Erythroblast (primary cell): ENCODE measurements at places on chromosomes 2 and 18.

GRCh38 chr18:45666520-45666919 is 51.2 kb downstream of the SLC14A2 start:
- peak; percentile 72 for DNase-seq

DNA sequence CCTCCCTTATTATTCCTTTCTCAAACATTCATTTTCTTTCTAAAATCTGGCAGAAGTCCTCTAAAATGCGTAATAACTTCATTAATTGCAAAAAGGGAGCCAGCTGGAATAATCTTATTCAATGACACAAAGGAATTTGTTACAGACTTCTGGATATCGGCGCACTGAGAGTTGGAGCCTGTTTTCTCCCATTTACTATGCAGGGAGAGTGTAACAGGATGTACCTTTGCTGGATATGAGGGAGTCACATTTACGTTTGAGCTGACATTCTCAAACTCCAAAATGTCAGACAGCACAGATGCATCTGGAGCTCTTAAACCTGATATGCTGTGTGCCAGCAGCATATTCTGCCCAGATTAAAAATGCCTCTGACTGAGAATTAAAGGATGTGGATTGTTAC is 275.3 kb downstream of the TMX3 start:
- DNase-seq: no peak

- no peak for DNase-seq
Measured at GRCh38 chr2:160367887-160368286, 125.7 kb downstream of the RBMS1 start.

- DNase-seq: peak; percentile 53
Measured at GRCh38 chr18:20971886-20972267, 139.7 kb downstream of the ROCK1 start.

DNA sequence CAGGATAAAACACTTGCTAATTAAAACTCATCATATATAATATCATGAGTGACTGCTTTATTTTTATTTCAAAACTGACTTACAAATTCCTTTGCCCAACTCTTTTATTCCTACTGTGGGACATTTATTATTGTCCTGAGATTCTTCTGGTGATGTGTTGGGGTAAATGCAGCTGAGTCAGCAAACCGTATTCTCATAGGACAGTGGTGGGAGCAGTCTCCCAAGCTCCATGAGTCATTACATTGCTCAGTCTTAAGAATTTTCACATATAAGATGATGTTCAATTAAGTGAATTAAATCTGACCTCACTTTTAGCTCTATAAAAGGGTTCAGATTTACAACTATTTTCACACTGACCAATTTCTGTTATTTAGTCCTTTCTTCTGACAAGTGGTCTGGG is 1530.7 kb downstream of the LRP1B start:
- DNase-seq: no peak

DNA sequence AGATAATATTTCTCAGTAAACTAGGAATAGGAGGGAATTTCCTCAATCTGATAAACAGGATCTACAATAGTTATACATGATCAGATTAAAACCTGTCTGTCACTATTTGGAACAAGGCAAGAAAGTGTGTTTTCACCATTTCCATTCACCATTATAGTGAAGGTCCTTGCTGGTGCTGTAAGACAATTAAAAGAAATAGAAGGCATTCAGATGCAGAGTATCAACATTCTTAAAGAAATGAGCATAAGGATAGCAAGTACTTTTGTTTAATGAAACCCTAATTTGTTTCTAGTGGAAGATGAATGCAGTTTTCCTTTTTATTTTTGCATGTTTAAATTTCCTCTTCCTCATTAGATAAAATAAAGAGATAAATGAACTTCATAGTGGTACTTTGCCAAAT is 693.7 kb downstream of the PLCL1 start:
- no peak for DNase-seq

- no peak for DNase-seq
Measured at GRCh38 chr2:69554568-69554967, 89.0 kb downstream of the AAK1 start.

GRCh38 chr18:58788470-58788869 is 76.2 kb upstream of the ZNF532 start:
- DNase-seq: no peak

GRCh38 chr2:198595721-198596120 is 791.3 kb downstream of the PLCL1 start:
- no peak for DNase-seq

DNA sequence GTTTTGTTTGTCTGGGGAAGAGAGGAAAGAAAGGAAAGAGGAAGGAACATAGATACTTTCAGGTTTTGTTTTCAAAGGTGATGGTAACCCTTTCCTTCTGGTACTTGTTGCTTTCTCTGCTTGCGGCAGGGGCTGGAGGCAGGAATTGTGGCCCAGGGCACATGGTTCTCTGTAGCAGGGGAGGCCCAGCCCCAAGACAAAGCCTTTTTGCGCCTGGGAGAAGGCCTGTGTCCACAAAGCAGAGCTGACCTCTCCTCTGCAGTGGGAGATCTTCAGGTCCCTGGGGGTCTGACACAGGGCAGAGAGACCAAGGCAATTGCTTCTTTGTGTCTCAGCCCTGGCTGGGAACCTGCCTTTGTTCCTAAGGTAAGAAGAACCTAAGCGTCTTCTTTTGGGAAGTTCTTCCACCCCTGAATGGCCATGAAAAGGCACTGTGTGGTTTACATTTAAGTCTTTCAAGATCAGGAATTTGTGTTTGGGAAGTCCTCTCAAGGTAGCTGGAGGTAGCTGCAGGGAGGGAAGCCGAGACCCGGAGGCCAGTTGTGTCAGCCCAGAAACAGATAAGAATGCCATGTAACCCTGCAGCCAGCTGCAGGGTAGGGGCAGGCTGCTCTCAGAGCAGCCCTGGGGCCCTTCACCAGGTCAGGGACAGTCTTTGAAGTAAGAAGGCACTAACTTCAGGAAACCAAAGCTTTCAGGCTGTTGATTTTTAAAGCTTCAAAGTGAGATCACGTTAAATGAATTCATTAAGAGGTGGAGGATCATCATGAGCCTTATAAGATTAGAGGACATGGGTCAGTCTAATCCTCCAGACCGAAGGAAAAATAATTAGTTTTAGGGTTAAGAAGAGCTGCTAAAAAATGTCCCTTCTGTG is 119.3 kb downstream of the STPG4 start:
- no peak for DNase-seq

DNA sequence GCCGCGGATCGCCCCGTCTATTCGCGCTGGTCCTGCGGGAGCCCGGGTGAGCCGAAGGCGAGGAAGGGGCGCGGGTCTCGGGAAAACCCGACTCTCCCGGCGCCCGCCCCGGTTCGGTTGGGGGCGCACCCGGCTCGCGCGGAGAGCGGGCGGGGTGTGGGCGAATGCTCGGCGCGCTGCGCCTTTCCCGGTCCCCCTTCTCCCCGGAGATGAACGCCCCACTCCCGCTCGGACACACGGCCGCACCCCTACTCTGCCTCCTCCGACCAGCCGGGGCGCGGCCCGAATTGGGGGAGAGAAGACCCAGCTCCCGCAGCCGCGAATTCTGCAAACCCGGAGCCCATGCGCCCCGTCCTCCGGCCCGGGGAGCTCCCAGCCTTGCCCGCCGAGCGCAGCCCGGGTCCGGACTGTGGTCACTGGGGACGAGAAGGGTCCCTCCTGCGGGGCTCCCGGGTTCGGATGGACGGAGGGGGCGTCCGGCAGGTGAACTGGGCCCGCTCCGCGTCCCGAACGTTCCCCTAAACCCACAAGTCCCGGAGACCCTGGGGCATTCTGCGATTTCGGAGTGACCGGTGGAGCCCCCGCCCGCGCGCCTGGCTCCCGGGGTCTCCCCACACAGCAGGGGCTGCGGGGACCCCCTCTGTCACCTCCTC is 734 bp downstream of the KCNG2 start:
- no peak for DNase-seq

GRCh38 chr2:240520130-240520973 is 37.4 kb downstream of the ANKMY1 start:
- DNase-seq: no peak

DNA sequence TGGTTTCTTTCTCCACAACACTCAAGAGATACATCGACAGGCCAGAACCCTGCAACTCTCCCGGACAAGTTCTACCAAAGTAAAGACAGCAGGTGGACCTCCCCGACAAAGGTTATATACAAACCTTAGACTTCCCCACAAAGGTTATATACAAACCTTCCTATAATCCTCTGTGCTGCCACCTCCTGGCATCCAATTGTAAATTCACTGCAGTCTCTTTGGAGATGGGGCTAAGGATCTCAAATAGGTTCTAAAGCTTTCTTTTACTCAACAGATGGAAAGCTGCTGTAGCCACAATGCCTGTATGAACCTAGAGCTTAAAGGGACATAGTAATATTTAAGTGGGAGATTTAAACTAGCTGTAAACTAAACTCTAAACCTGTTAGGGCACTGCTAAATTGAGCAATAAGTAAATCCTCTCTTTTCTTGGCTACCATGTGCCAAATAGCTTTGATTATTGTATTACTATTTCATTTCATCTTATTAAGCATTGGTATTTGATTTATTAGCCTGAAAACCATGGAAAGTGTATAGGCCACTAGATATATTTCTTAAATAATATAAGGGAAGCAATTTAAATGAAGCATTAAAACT is 9.8 kb upstream of the MREG start:
- DNase-seq: peak; percentile 72

DNA sequence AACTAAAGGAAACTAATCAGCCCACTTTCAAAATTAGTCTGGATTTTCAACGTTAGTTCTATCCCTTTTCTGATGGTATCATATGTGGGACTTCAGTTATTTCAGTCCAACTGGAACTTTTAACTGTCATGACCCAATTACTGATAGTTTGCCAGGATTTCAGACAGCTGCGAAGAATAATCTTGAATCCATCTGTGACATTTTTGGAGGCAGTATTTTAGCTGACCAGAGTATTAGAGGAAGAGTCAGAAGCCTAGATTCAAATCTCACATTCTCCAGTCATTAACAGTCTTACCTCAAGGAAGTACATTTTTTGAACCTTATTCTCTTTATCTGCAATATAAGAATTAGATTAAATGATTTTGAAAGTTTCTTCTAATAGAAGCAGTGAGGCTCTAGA is 81.3 kb downstream of the PTRHD1 start:
- no peak for DNase-seq

DNA sequence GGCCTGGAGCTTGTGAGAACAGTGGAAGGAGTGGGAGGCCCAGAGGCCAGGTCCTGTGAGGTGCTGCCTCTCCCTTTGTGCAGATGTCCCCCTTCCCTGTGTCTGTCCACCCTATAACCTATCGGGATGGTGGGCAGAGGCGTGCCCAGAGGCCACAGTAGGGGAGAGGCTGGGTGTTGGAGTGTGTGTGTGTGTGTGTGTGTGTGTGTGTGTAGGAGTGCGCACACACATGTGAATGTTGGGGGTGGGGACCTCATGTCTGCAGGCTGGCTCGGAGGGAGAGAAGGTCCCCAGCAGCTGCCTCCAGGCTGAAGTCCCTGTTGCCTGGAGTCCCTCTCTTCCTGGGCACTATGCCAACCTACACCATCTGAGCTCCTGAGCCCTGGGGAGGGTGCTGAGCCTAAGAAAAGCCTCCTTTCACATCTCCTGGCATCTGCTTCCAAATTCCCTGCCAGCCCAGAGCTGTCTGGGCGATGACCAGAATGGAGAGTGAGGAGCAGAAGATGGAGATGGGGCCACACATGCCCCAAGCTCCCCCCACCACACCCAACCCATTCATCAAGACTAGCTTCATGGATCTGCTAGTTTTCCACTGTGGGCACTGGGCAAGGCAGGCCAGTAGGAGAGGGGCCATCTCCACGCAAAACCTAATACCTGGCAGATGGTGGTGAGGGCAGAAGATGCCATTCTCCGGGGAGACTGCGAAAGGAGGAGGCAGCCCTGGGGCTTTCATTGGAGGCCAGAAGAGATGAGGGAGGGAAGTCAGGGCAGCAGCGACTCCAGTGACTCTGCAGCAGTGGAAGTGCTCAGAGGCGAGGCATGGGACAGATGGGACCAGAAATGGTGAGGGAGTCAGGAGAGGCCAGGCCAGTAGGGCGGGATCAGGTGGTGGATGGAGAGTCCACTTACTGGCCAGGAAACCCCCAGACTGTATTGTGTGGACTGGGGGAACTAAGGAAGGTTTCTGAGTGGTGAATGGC is 20.3 kb downstream of the KCNK3 start:
- no peak for DNase-seq

DNA sequence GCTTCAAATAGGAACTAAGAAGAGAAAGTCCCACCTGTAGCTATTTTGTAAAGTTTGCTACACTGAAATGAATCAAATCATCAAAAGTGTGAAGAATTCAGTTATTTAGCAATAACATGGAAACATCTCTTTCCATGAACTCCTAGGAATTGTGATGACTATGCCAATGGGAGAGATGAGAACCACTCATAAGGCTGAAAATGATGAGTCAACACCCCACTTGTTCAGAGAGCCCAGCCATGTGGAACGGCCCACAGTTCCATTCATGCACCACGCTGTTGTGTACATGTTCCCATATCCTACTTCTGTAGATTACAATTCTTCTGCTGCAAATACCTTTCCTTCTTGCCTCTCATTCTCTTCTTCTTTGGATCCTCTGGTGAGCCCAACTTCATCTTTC is 645.5 kb upstream of the ID2 start:
- DNase-seq: no peak

GRCh38 chr18:49016648-49017539 is 66.1 kb upstream of the SMAD7 start:
- no peak for DNase-seq

- DNase-seq: no peak
Measured at GRCh38 chr2:25492726-25493125, 151.0 kb upstream of the DNMT3A start.

DNA sequence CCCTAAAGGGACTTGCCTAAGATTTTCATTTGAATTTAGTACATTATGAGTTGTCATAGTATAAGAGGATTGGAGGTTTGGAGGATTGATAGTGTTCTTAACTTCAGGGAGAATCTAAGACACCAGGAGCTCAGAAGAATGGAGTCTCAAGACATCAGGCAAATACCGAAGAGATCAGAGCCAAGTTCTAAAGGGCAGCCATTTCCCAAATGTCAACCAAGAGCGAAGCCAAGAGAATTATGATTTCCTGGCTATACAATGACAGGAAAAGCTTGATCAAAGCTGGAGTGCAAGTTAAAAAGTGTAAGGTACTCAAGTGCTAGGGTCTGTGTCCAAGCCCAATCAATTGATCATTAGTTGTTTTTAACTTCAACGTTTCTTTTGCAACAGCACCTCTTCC is 283.0 kb upstream of the FN1 start:
- no peak for DNase-seq

DNA sequence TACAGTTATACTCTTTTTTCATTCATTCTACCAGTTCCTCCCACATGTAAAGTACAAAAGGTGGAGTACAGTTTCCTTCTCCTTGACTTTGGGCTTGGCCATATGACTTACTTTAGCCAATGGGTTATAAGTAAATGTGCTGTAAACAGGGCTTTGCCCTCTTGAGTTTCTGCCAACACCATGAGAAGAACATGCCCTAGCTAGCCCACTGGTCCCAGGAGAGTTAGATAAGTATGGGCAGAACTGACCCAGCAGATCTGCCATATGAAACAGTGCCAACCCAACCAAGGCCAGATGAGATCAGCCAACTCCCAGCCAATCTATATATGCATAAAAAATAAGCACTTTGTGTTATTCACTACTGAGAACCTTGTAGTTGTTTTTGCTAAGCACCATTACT is 25.5 kb downstream of the ZC3H8 start:
- no peak for DNase-seq

GRCh38 chr2:101200676-101201075 is 49.5 kb upstream of the TBC1D8 start:
- DNase-seq: no peak
